Keratinocyte (primary cell): ENCODE measurements at places on chromosomes 12 and 14. TPM values are rescaled to one million over a fixed set of nuclear protein-coding genes. Genes with fewer than 3 reads are reported as not detected.

The KRT71 gene
- not detected in 3 replicates for polyA plus RNA-seq

DNA sequence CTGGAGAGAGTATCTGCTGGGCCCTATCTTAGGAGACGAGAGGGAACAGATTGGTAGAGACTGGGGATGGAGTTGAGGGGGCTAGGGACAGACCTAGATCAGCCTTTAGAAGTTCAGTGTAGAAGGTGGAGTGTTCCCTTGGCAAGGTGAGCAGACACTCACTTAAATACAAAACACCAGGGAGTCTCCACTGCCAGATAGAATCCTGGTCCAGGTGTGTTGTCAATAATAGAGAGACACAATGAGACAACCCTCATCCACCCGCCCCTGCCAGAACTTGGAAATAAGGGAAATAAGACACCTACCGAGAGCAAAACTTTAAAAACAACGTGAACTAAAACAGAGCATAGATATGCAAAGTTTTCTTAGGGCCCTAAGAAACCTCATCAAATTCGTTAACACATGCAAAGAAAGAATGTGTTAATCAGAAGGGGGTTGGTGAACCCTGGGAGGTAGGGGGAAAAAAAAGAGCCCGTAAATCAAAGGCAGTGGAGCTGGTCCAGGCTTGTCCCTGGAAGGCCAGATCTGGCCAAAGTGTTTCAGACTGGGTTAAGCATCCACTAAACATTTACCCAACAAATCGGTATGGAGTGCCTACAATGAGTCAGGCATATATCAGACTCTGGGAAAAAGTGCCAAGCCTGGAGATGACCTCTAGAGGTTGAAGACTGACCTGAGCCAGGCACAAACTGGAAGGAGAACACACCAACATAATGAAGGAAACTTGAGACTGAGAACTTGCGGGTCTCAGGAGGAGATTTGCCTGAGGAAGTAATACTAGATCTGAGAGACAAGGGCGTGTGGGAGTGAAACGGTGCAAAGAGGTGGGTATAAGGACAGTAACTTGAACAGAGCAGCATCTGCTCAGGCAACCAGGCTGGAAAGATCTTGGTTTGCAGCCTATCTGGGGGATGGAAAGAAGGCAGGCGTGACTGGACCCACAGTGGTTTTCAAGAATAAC lies 37.0 kb upstream of the OTX2 start:
- no peak for DNase-seq

The NELL2 gene
- polyA plus RNA-seq = 0.23 to 0.58 TPM (median 0.40 TPM) in 3 replicates

The GIT2 gene
- polyA plus RNA-seq = 19.1 to 30.3 TPM (median 25.9 TPM) in 3 replicates

GRCh38 chr14:69183735-69184134 lies 7.6 kb upstream of the EXD2 start:
- no peak for DNase-seq

The CFAP73 gene
- polyA plus RNA-seq = not detected in 3 replicates

The TMEM52B gene
- polyA plus RNA-seq = 0.03 TPM in 1 of 3 replicates, not detected in the others

- DNase-seq = no peak
Observed at GRCh38 chr14:94132285-94132887, 3.0 kb upstream of the IFI27L2 start.

The KCNA5 gene
- polyA plus RNA-seq = not detected in 3 replicates
